ENCODE measurements at places on chromosomes 2 and 18.
A peak's percentile ranks its signal among the peaks of the same experiment; 100 is the strongest.

DNA sequence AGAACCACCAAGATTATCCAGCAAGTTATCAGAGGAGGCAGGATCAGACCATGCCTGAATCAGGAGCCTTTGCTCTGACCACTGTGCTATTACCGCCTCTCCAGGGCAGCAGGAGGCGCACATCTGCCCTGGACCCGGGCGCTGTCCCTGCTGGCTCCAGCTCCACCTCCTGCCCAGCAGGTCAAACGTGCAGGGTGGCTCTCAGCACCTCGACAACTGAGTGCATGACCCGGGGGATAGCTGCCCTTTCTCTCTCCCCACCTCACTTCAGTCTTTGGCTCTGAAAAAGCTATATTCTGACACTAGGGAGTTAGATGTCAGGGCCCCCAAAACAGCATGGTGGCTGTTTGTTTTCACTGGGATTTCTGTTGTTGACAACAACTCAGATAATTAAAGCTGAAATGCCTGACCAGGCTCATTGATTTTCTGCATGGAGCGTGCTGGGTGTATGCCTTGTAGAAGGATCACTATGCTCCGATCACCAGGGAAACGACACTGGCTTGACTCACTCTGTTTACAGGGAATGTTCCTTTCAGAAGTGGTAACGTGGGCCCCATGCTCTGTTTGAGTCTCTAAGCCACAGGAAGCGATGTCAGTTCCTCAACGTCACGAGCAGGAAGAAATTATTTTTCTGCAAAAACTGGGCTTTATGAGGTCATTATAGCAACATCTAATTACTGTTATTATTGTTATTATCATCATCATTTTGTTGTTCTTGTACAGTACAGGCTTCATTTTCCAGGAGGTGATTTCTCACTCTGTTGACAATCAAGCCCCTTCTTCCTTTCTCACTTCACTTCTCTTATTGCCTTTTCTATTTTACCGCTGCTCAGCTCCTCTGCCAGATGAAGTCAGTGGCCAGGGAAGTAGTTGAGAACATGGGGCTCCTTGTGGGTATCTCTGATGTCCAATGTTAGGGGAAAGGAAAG is 125.6 kb downstream of the PLB1 start:
- DNase-seq = peak; percentile 49

DNA sequence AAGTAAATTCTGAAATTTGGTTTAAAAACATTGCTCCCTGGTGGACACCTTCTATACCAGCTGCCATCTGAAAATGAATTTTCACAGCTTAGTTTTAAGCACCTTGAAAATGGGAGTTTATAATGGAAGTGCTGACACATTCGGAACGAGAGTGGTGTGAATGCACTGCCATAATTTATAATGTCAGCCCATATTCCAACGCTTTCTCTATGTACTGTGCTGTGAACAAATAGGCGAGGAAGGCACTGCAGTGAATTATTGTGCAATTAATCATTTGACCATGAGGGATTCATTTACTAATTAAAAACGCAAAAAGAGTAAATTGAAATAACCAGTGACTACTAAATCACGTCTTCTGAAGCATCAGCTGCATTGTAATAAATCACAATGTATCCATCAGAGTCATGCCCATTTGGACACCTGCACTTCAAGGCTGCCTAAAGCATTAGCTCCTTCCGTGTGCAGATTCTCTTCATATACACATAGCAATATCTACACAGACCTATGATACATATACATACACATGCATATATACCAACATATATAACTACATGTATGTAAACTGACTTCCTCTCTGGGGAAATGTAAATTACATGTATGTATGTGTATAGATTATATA is 699.8 kb downstream of the GALR1 start:
- no peak for DNase-seq

GRCh38 chr18:14933049-14933851 is 185.3 kb downstream of the ANKRD30B start:
- no peak for DNase-seq

GRCh38 chr2:240139011-240139441 is 1.4 kb downstream of the OTOS start:
- DNase-seq = no peak

DNA sequence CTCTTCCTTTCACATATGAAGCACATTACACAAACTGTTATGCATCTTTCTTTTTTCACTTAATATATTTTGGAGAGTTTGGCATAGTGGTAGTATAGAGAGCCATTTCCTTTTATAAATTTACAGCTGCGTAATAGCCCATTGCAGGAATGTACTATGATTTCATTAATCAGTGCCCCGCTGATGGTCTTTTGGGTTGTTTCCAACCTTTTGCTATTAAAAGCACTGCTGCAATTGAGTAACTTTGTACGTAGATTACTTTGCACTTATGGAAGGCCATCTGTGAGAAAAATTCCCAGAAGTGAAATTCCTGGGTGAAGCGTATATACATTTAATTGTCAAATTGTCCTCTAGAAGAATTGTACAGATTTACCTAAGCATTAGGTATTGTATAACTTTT is 565.3 kb upstream of the ZNF804A start:
- DNase-seq = no peak

DNA sequence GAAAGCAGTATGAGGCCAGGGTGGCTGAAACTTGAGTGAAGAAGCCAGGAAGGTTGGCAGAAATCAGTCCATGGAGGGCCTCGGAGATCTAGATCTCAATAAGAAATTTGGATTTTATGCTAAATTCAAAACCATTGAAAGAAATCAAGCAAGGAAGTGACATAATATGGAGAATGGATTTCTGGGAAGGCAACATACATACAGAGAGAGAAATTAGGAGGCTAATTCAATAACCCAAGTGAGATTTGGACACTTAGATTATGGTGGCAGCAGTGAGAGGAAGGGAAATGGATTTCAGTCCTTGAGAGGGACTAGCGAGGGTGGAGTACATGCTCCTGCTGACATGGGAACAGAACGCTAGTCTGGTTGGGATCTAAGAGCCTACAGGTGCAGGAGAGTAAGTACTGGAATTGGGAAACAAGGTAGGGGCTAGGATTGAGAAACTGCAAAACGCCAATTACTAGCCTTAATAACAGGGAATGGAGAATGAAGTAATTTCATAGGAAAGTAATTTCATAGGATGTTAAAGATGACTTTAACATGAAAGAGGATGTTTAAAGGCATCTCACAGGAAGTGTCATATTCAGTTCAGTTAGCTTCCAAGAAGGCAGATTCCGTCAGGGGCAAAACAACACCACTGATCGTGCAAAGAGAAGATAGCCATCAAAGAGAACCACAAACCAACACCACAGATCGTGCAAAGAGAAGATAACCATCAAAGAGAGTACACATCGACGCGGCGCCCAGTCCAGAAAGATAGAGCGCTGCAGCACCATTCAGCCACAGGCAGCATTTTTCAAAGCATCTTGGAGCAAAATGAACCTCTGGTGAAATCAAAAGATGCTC is 27.2 kb downstream of the CDKL4 start:
- peak; percentile 34 for DNase-seq
